ENCODE measurements at places on chromosomes 5 and 9.

DNA sequence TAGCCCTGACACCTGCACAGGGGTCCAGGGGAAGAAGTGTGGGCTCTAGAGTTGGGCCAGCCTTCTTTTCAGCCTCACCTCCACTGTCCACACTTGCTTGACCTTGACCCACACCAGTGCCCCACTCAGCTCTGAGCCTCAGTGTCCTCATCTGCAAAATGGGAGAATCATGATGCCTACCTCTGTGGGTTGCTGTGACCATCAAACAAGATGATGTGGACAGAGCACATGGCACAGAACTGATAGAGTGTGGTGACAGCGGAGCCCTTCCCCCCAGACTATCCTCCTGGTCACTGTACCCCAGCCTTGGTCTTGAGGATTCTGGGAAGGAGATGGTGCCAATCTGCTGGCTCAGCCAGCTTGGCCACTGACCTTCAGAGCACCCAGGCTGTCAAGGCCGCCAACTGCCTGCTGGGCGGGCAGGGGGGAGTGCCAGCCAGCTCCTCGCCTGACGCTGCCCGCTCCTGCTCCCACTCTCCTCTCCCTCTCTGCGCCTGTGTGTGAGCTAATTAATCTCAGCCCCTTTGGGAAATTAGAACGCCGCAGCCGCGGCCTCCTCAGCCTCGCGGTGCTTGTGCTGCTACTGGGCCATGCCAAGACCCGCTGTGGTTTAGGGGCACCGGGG, 16.7 kb downstream of the CXXC5 start:
- no peak for DNase-seq

- no peak for DNase-seq
Observed at GRCh38 chr5:135335031-135335828, 63.8 kb downstream of the MACROH2A1 start.

DNA sequence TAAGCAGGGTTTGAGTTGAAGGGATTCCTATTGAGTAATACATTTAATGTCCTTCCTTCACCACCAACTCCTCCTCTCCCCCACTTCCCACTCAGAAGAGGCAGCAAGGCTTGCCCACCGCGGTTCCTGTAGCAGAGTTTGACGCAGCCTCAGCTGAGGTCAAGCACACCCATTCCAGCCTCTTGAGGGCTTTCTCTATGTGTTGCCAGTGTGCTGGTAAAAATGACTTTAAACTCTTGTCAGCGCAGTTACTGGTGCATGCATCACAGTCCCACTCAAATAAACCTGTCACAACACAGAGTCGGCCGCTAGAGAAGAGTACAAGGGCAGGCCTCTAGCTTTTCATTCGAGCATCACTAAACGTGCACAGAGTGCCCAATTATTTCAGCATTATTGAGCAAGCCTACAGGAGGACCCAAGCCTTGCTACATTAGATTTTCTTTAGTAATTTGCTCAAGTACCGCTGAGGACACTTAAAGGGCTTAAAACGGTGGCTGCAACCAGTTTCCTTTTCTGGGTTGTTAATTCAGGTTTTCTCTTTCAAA, 79.6 kb downstream of the TLE4 start:
- DNase-seq = no peak

DNA sequence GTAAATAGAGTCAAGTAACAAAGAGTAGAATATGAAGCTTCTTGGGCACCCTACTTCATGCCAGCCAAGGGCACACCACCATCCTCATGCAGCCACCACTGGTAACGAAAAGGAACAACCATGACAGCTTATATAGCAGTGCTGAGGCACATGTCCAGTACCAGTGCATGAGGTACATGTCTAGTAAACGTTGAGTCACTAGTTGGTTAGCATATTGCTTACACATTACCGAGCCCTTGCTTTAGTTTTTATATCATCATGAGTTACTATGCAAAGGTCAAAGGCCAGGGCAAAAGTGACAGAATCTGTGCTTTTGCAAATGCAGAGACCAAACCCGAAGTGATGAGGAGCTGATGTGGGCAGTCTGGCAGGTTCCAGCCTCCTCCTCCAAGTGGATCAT, 147.1 kb upstream of the MAP1B start:
- no peak for DNase-seq

DNA sequence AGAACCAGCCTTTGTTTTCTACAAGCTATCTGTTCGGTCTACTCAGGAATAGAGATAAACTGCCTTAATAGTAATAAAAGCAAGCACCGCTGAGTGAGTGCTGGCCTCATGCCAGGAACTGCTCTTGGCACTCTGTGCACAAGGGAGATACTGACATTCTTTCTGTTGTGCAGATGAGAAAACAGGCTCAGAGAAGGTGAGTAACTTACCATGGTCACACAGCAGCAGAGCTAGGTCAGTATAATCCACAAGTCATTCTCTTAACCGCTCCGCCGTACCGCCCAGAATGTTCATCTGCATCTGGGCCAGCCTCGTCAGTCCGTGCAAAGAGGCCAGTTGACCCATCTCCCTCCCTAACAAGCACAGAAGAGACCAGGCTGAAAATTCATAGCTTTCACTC, 27.4 kb downstream of the QRFP start:
- no peak for DNase-seq

DNA sequence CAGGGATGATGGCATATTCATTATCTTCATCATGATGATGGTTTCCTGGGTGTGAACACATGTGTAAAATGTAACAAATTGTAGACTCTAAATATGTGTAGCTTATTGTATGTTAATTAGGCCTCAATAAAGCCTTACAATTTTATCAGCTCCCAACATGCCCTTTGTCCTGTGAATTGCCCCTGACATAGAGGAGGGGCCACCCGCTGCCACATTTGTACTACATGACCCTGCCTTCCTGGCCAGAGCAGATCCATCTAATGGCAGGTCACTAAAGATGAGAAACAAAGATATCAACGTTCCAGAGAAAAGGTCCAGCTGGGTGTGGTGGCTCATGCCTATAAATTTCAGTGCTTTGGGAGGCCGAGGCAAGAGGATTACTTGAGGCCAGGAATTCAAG, 117.2 kb downstream of the CAAP1 start:
- no peak for DNase-seq

- no peak for DNase-seq
Observed at GRCh38 chr9:6590334-6590733, 55.2 kb downstream of the GLDC start.

- DNase-seq = no peak
Observed at GRCh38 chr5:111667128-111667736, 89.8 kb downstream of the NREP start.

GRCh38 chr9:121833061-121833460, 181.6 kb downstream of the DAB2IP start:
- DNase-seq = no peak

GRCh38 chr9:16535555-16535954, 334.9 kb downstream of the BNC2 start:
- DNase-seq = no peak

- DNase-seq = peak; percentile 60
Observed at GRCh38 chr5:55966284-55966683, 28.5 kb downstream of the IL6ST start.

GRCh38 chr5:68534131-68534940, 318.8 kb downstream of the PIK3R1 start:
- no peak for DNase-seq

- DNase-seq = no peak
Observed at GRCh38 chr5:175263776-175264175, 180.2 kb downstream of the DRD1 start.

GRCh38 chr5:55072666-55073065, 29.8 kb upstream of the GZMA start:
- no peak for DNase-seq

DNA sequence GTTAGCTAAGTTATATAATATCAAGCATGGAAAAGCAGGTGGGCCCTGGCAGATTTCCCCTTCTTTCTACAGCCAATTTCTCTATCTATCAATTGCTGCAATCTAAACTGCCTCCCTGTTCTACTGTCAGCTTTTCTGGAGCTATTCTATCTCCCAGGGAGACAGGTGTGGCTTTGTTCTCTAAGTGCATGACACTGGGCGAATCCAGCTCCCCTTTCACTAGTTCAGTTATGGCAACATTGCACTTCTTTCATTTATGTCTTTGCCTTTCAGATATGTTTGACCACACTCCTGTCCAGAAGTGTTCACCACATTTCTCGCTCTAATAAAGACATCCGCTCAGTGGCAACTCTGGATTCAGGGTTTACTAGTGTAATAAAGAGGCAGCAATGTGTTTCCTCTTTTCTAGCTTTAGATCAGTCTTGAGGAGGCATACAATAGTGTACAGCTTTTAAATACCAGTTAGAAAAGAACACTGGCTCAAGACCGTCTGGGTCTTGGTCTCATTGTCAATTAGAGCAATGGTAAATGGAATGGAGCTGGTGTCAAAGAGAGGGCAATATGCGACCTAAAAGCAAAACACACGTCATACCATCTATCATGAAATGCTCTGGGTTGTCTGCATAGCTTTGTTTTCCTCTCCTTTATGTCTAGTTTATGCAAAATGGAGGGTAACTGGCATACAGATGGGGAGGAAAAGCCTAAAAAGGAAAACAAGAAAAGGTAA, 197.0 kb downstream of the SLF1 start:
- DNase-seq = no peak

GRCh38 chr5:114243972-114244317, 117.9 kb upstream of the KCNN2 start:
- DNase-seq = no peak

- no peak for DNase-seq
Observed at GRCh38 chr5:31962351-31962751, 211.8 kb downstream of the GOLPH3 start.

DNA sequence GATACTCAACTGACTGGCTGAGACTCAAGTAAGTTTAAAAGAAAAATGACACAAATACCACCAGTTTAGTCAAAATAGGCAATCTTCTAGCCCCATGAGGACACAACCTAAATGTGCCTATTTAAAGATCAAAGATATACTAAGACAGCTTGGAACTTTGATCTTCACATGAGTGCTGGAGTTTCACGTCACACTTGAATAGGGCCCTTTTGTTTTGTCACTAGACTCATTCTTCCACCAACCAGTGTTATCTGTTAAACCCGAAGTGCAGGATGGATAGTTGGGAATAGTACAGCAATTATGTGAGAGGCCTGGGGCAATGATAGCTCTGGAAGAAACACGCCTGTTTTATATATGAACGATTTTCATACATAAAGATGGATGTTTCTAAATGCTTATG, 792.8 kb upstream of the NUDT12 start:
- no peak for DNase-seq

- no peak for DNase-seq
Observed at GRCh38 chr5:147512659-147513379, 3.0 kb upstream of the DPYSL3 start.

- no peak for DNase-seq
Observed at GRCh38 chr9:16150501-16150900, 597.7 kb downstream of the CCDC171 start.

DNA sequence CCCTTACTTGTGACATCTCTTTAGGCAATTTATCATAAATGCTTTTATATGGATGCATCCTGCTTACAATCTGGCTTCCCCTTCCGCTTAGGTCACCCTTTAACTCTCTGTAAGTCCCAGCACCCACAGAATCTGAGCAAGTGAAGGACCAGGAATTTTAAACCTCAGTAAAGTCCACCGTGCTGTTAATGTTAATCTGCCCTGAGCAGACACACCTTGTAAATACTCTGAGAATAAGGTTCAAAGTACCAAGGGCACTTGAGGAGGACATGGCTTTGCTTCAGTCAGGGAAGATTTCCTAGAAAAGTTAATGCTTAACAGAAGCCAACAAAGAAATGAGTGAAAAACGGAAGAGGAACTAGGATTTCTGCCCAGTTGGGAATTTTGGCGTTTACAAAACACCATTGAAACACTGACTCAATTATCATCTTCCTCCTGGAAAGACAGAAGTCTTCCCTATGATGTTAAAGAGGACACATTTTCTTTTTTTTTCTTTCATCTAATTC, 26.4 kb upstream of the TTC39B start:
- no peak for DNase-seq

GRCh38 chr5:11407556-11408145, 496.6 kb downstream of the CTNND2 start:
- no peak for DNase-seq

GRCh38 chr9:110125207-110125751, 82.7 kb downstream of the C9orf152 start:
- peak; percentile 93 for DNase-seq

DNA sequence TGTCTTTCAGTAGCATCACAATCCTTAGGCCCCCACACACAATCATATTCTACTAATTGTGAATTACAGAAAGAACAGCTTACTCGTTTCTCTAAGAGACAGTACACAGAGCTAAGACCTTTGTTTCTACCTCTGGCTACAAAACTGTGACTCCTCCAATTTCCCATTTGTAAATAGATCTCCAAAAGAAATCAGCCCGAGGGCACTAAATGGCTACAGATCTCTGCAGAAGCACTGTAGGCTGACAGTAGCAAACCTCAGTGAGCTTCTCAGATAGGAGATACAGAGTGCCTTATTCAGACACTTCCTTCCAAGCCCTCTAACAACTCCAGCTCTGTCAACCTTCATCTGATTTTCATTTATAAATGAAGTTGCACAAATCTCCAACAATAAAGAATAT, 51.0 kb downstream of the EFNA5 start:
- DNase-seq = no peak

GRCh38 chr5:21398511-21398910, 1410.5 kb upstream of the CDH18 start:
- DNase-seq = no peak

DNA sequence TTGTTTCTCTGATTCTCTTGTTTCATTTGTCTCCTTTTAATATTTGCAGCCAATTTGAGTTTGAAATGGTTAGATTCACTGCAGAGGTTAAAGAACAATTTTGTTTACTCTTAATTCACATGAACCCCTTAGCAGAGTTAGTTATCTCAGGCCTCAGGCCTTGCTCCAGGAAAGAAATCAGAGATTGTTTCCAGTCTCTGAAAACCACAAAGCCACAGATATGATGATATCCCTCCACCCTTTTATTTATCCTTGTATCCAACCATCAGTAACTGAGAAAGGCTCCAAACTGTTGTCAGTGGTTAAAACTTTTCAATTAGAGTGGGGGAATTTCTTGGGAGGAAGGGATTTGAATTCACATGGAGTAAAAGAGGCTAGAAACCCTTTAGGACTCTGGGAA, 406.0 kb upstream of the DMAC1 start:
- no peak for DNase-seq

GRCh38 chr5:134545070-134545868, 19.8 kb downstream of the JADE2 start:
- DNase-seq = no peak

- no peak for DNase-seq
Observed at GRCh38 chr5:180380441-180380840, 27.3 kb upstream of the GFPT2 start.

DNA sequence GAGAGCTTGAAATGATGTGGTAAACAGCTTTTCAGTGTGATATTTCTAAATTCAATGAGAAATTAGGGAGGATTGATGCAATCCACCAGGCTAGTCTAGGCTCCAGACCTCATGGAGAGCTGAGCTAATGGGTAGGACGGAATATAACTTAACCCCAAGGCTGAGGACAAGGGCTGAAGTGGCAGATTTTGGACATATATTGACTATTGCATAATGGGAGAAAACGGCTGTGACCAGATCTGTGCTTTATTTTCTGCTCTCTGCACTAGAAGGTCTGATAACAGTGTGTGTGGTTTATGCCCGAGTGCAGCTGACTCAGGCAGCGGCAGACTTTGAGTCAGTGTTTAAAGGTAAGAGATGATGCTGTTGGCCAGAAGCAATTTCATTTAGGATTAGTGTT, 70.6 kb downstream of the ACTBL2 start:
- peak; percentile 15 for DNase-seq

GRCh38 chr5:162567644-162568043, 500.1 kb downstream of the GABRG2 start:
- no peak for DNase-seq

GRCh38 chr5:96936431-96937320, 796 bp downstream of the LNPEP start:
- DNase-seq = peak; percentile 32

- DNase-seq = no peak
Observed at GRCh38 chr5:112566251-112566650, 147.2 kb upstream of the EPB41L4A start.

Measured in mammary epithelial cell (primary cell).